ENCODE measurements at places on chromosomes 3 and 15.
A peak's percentile ranks its signal among the peaks of the same experiment; 100 is the strongest.

DNA sequence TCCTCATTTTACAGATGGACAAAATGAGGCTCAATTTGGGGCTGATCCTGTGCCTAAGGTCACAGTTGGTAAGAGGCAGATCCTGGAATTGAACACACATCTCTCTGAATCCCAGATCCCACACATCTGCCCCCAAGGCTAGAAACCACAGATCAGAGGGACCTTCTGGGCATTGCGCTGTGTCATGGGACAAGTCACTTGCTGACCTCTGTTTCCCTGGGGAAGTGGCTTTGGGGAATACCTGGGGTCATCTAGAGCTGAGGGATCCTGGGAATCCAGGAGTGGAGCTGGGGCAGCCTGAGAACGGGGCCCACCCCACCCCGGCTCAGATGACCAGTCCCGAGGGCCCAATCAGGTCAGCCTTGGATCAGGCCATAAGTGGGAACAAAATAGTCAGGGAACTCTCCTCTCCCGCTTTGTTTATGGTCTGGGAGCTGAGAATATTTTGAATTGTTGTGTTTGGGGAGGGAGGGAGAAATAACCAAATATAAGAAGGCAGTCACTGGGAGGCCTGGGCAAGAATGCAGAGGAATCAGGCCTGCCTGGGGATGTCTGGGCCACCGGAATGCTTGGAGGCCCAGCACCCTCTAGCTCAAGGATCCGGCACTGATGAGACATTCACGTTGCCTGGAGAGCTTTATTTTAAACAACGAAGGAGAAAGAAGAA, 8.8 kb upstream of the SLC6A6 start:
- no peak for DNase-seq

- no peak for DNase-seq
Measured at GRCh38 chr15:82951472-82952157, 905 bp downstream of the HOMER2 start.

DNA sequence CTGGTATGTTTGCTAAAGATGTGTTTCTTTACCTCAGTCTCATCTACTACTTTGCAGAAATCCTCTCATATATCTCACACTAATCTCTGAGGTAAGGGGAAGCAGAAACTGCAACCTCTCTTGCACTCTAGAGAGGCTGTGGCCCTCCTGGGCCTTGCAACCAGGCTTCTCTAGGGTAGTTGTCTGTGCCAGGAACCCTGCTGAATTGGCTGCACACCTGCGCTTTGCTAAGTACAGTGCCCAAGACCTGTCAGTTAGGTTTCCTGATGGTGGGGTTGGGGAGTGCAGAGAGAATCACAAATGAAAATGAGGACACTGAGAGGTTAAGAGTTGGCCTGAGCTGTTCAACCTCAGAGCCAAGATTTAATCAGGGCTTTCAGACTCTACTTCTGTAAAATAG, 117.2 kb upstream of the PLXNA1 start:
- DNase-seq, result no peak

DNA sequence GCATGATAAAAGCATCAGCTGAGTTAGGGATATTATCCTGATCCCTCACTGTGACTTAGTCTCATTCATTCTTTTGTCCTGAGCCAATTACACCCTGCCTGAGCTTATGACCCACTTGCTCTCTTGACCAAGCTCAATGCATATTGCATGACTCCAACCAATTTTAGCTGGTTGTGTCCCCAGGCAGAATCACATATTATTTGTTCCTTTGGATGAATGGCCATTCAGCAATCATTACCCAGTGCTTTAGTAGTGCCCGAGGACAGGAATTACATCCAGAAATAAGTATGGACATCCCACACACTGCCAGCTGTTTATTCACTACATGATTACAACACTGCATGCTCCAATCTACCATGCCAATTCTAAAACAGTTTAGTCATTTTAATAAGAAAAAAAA, 322.5 kb downstream of the ZBBX start:
- peak; percentile 100 for DNase-seq

DNA sequence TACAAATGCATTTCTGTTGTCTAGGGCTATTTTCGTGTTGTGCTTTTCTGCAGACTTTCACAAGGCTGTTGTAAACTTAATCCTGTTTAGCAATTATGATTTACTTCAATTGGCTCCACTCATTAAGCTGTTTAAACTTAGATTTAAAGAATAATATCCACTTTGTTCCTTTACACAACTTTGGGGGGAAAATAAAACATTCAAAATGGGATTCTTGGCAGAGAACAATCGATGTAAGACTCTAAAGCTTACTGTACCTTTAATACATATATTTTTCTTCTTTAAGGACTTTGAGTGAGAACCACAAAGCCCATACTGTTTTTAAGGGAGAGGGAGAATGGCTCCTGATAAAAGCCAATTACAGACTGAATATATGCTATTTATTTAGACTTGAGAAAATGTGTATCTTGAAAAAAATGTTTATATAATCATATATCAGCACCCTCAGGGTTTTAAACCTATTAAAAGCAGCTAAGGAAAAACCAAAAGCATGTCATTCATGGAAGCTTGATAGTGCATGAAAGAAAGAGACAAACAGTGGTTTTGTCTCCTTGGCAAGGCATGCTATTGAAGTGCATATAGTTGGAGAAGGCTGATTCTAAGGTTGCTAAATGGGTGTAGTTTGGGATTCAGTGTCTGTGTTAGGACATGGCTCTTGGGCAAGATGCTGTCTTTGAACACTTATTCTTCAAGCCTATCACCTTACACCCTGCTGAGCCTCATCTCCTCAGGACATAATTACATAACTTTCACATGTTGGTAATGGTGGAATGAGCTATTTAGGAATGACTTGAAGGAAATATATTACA, 293.4 kb upstream of the TBC1D5 start:
- DNase-seq, result no peak

GRCh38 chr3:27533261-27533607, 49.0 kb upstream of the SLC4A7 start:
- no peak for DNase-seq

GRCh38 chr15:40108061-40108854, 421 bp downstream of the BMF start:
- DNase-seq, result peak; percentile 12

DNA sequence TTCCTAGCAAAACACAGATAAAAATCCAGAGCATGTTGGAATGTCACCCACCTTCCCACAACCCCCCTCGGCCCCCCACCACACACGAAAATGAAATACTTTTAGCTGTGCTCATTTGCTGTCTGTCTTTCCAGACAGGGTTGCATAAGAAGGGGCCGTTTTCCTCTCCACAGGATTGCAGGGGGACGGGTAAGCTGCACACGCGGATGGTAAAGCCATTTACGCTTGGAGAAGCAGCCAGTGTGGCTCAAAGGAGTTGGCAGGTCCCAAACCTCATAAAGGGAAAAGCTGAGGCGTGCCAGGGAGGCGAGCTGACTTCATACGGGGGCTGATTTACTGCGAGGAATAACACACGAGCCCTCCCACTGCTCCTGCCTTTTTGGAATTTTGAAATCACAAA, 47.4 kb upstream of the ITGA11 start:
- DNase-seq, result no peak

DNA sequence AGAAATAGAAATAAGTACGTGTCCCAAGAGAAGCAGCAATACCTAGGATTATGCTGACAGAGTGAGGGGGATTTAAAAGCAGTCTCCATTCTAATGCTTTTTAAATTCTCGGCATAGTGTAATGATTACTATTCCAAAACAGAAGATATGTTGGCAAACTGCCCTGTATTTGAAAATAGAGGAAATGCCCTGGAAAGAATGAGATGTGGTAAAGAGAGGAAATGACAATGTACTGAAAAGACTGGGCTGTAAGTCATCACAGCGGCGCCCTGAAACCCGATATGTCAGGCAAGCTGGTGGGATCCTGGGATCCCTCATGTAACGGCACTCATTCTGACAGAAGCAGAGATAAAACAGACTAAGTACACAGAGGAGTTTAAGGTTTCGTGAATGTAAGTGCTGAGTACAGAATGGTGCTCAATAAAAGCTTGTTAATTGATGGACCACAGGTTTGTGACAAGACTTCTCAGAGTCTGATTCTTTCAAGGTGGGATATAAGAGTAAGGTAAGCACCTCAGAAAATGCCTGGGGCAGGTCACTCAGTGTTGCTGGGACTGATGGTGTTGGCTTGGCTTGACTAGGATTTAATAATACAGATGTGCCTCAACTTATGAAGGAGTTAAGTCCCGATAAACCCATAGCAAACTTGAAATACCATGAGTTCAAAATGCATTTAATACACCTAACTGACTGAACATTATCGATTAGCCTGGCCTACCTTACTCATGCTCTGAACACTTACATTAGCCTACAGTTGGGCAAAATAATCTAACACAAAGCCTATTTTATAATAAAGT, 91.4 kb downstream of the NFKBIZ start:
- peak; percentile 5 for DNase-seq

DNA sequence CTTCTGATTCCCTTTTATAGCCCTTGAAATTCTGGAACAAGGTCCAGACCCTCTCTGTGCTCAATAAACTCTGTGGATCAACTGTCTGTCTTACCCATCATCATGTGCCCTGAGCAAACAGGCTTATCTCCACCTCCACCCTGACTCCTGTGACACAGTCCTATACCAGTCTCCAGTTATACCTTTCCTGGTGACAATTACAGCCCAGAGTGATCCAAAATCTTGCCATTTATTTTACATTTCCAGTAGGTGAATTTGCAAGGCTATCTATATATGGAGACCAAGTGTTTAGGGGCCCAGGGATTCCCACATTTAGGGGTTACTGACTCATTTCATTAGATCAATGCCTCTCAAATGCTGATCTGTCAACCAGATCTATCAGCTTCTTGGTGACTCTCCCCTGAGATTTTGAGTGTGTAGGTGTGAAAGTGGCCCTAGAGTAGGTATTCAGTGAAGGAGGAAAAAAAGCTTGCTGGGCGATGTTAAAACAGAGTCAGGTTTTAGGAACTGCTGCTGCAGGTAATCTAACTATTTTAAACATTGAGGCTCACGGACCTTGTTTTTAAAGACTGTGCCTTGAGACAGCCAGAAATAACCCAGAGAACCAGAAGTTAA, 229.6 kb upstream of the WNT5A start:
- no peak for DNase-seq

GRCh38 chr3:108940166-108940565, 13.5 kb downstream of the GUCA1C start:
- no peak for DNase-seq

DNA sequence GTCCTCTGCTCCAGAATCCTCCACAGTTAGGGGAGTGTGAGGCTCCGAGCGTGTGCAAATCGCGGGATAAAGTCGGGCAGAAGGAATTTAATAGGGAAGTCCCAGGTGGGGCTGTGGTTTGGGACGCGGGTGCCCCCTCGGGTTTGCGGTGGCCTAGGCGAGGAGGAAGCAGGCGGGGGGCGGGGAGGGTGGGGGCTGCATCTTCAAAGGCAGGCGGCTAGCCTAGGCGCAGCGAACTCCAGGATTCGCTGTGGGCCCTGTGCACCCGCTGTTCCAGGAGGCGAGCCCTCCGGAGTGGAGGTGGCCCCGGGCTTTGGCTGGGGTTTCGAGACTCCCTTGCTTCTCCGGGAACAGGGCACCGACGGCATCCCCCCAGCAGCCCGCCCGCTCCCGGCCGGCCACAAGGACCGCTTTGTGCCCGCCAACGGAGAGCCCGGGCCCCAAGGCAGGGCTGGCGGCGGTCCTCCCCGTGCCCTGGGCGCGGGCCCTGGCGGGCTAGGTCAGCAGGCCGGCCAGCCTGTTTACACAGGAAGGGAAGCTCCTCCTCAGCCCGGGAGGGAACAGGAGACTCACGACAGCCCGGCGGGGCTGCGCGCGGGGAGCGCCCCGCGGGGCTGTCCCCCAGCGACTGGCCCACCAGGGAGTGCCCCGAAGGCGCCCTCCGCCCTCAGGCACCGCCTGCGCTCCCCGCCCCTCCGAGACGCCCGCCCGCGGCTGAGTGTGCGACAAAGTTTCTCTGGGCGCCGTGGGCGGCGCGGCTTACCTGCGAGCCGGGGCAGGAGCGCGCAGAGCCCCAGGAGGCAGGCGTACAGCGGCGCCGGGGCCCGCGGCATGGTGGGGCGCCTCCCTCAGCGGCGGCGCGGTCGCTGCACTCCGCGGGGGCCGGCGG, 753 bp downstream of the ITGB5 start:
- DNase-seq, result peak; percentile 74

GRCh38 chr15:66078929-66079275, 174.6 kb downstream of the MEGF11 start:
- no peak for DNase-seq

- peak; percentile 15 for DNase-seq
Measured at GRCh38 chr3:62184559-62184958, 188.8 kb downstream of the FEZF2 start.

Measured in NCI-H146 (cell line).